Endothelial cell (in vitro differentiated cells): ENCODE measurements at places on chromosomes 12 and 14. TPM values are rescaled to one million over a fixed set of nuclear protein-coding genes. Genes with fewer than 3 reads are reported as not detected.
A peak's percentile ranks its signal among the peaks of the same experiment; 100 is the strongest.

- DNase-seq, result no peak
These were observed 33.4 kb downstream of the VCPKMT start for GRCh38 chr14:50082784-50083466.

GRCh38 chr12:119786539-119786938, 90.6 kb downstream of the CIT start:
- no peak for DNase-seq

Gene DEGS2
- not detected for total RNA-seq

- no peak for DNase-seq
These were observed 27.1 kb downstream of the VRK1 start for GRCh38 chr14:96824283-96824682.

- peak; percentile 57 for DNase-seq
These were observed 556 bp downstream of the TIMM9 start for GRCh38 chr14:58426670-58427280.

DNA sequence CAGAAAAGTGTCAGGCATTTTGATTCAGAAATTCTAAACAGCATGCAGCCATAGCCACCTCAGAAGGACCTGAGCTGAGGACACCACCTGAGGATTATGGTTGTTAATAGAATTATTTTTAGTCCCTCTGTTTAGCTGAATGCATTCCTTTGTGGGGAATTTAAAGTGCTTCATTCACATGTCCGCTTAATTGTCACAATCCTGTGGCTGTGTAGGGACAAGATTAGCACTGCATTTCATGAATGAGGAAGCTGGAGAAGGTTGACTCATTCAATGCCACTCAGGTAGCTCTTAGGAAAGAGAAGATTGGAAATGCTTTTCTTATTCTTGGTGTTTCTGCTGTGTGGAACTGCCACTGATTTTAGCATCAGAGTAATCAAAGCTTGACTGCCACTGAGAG, 42.0 kb upstream of the KRR1 start:
- no peak for DNase-seq
